ENCODE measurements at places on chromosomes 7 and 10.

DNA sequence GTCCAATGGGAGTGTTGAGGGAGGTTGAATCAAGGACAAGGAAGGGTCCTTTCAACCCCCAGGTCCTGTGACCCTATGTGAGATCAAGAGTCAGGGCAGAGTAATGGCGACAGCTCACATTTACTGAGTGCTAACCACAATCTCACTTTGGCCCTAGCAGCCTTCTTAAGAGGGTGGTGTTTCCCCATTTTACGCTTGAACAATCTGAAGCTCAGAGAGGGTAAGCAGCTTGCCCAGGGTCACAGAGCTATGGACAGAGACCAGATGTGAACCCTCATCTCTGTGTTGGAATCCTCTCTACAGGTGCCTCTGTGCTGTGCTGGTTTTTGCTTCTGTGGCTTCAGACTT lies 102.0 kb downstream of the GRK5 start:
- no peak for DNase-seq

GRCh38 chr7:149622444-149623210 lies 125.0 kb upstream of the ZNF746 start:
- DNase-seq, result no peak

DNA sequence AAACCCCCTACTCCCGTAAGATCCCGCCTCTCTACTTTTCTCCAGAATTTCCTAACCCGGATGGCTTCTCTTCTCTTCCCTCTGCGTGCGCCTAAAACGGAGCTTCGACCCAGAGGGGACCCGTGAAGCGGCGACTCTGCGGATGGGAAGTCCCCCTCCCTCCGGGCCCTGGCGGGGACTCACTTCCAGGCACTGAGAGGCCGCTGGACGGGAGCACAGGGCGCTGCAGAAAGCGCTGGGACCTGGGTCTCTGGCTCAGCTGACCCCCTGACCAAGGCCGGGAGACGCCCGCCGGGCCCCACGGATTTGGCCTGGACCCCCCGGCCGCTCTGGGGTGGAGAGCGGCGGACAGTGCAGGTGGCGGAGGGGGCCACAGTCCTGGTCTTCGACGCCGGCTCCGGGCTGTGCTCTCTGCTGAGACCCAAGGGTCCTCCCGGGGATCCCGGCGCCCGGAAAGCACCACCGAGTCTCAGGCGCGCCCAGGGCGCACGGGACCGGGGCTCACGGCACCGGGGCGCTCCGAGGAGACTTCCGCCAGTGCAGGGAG lies 688 bp upstream of the FOXL3 start:
- DNase-seq, result no peak

GRCh38 chr7:64558781-64559180 lies 4.1 kb downstream of the ZNF680 start:
- DNase-seq, result no peak

Measured in fibroblast of the aortic adventitia (primary cell).